ENCODE measurements at places on chromosomes 16 and 17. TPM values are rescaled to one million over a fixed set of nuclear protein-coding genes. Genes with fewer than 3 reads are reported as not detected.

SLC5A11 gene
- not detected for total RNA-seq

TSNAXIP1 gene
- total RNA-seq, result 0.77 TPM

SHISA6 gene
- not detected for total RNA-seq

TBC1D3K gene
- not detected for total RNA-seq

RNF157 gene
- total RNA-seq, result 28.0 TPM

NPTX1 gene
- 1.2 TPM for total RNA-seq

MRC2 gene
- 11.2 TPM for total RNA-seq

SRCAP gene
- total RNA-seq, result 48.4 TPM

SLX1A gene
- 98.8 TPM for total RNA-seq
